Right kidney (tissue), 9 donors: ENCODE measurements at places on chromosomes 1 and 21.

DNA sequence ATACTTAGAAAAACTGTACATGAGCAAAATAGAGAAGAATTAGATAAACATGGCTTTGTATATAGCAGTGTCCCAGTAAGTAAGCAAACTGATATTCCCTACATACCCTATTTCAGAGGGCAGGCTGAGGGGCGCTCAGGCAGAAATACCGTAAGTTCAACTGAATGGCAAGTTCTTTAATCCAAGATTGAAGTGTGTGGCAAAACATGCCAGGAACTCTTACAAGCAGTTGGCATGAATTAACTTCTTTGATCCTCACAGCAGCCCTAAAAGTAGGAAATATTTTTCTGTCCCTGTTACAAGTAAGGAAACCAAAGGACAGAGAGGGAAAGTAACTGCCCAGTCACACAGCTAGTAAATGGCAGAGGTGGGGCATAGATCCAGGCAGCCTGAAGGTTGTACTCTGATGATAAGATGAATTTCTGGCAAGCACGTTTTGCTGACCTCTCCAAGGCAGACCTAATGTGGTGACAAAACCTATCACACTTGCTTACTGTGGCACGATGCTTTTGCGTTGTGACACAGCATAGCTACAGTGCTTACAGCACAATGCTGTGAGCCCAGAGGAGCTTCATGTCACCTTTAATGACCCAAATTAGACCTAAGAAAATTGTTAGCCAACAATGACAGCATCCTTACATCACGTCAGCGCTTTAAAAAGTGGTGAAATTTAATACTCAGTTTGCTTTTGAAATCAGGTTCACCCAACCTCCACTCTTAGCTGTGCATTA lies 35.0 kb upstream of the THEM4 start:
- no peak for DNase-seq

GRCh38 chr1:40753142-40753882 lies 30.3 kb upstream of the KCNQ4 start:
- no peak for DNase-seq

- DNase-seq, result no peak
Measured at GRCh38 chr21:44418876-44419230, 36.5 kb upstream of the LRRC3 start.

DNA sequence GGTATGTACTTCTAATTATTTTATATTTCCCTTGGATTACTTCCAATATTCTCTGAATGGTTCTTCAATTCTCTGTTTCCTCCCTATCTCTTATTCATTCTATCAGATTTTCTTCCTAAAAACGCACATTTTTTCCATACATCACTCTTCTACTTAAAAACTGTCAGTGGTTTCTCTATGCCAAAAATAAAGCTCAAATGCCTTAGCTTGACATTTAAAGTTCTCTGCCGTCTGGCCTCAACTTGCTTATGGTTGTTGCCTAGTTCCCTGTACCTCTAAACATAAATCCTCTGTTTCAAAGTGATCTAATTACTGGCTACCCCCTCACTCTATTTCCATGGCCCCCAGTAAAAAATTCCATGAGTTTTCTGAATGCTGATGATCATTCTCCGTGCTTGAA lies 671.0 kb upstream of the ADGRL2 start:
- DNase-seq, result no peak

DNA sequence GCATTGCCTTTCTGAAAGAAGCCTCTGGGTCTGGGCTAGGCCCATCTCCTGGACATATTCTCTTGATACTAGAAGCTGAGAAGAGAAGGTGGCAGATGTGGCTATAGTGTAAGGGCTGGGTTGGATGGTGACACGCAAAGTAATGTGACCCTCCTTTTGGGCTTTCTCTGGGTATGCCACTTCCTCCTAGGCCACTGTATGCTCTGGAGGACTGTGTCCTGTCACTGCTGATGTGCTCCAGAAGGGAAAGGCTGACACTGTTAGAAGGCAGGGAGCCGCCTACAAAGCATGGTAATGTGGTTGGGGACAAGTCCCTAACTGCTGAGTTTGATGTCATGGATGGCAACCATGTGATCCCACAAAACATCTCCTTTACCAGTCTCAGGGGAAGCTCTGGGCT lies 112.1 kb downstream of the BCAR3 start:
- DNase-seq, result no peak

- no peak for DNase-seq
Measured at GRCh38 chr1:10969971-10970332, 42.5 kb upstream of the TARDBP start.

- no peak for DNase-seq
Measured at GRCh38 chr1:167090314-167090942, at the start of gene GPA33. Gene GPA33 (minus strand): TSS chr1:167090377. CDS start chr1:167090287, 90 bp downstream.

- no peak for DNase-seq
Measured at GRCh38 chr1:241647658-241648057, 4.4 kb upstream of the WDR64 start.

GRCh38 chr1:222953585-222953984 lies 138.7 kb downstream of the DISP1 start:
- no peak for DNase-seq

GRCh38 chr21:46005481-46005881 lies 23.9 kb downstream of the COL6A1 start:
- DNase-seq, result no peak

DNA sequence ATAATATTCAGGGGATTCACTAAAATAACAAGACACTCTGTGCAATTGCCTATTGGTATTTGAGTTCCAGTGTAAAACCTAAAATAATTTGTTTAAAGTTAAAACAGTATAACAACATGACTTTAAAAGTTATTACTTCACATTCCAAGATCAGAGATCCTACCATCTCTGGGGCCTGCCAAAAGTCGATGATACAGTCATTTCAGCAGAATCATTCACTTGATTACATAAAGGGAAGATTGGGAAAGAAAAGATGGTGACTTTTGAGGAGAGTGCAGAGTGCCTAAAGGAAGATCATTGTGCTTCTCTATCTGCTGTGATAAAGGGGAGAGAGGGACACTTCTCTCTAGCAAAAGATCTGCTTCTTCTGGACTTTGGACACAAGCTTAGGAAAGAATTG lies 784.4 kb upstream of the ADGRL4 start:
- no peak for DNase-seq

GRCh38 chr1:150537732-150538684 lies 11.2 kb upstream of the ADAMTSL4 start:
- DNase-seq, result no peak

DNA sequence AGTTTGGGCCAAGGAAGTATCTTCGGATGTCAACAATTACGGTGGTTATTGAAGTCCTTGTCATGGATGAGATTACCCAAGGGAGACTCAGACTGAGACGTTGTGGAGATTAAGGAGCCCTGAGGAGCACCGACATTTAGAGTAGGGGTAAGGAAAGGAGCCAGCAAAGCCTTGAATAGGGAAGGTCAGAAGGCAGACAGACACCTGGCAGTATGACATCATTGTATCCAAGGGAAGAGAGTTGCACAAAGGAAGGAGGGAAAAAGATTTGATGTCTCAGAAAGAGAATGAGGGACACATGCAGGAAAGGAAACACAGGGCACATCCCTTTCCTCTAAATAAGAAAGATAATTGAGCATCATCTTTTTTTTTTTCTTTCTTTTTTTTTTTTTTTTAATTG lies 11.7 kb downstream of the LAMC2 start:
- DNase-seq, result no peak

- no peak for DNase-seq
Measured at GRCh38 chr1:227070638-227071285, 130.7 kb downstream of the COQ8A start.

DNA sequence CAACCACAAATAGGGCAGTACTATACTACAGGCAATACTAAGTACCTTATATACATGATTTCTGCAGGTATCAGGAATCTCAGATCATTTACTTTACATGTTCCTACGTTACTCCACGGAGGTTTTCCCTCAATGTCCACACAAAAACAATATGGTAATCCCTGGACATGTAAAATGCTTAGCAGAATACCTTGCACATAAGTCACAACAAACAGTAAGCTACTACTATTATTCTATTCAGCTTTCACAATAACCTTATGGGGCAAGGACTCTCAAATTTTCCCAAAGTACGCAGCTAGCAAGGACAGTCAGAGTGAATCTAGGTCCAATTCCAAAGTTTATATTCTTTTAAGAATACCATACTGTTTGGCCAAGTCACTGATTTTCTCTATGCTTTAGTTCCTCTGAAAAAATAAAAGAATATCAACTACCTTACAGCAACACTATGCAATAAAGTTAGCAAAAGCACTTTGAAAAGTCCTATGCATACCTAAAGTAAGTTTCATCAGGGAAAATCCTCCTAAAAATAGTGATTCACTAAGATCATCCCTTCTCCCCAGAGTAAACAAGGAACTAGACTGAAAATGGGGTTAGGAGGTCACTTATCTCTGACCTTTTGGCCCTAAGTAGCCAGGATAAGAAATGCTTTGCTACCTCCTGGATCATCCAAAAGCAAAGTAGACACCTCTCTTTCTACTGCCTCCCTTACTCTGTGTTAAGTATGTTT lies 67.4 kb downstream of the LUZP1 start:
- DNase-seq, result no peak

DNA sequence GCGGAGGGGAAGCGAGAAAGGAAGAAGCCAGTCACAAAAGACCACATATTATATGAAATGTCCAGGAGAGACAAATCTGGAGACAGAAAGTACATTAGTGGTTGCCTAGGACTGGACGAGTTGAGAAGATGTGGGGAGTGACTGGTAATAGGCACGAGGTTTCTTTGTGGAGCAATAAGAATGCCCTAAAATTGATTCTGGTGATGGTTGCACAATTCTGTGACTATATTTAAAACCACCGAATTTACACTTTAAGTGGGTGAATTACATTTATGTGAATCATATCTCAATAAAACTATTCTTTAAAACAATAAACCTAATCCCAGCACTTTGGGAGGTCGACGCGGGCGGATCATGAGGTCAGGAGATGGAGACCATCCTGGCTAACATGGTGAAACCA lies 63.1 kb downstream of the ZNF281 start:
- DNase-seq, result no peak

DNA sequence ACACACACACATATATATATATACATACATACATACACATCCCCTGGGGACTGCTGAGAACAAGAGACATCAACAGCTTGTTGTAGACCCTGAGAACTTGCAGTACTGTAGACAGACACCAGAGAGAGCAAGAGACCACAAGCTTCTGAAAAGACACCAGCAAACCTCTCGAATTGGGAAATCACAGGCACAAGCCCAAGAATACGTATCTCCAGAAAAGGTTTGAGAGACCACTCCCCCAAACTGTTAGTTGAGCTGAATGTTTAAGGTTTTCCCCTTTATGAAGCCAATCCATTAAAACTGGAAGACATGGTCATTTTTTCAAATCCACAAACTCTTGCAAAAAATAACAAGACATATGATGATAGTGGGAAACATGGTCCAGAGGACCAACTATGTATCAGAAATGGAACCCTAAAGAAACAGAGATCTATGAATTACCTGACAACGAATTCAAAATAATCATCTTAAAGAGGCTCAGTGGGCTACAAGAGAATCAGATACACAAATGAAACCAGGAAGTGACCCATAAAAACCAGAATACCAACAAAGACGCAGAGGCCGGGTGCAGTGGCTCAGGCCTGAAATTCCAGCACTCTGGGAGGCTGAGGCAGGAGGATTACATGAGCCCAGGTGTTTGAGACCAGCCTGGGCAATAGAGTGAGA lies 45.1 kb downstream of the SLC2A1 start:
- no peak for DNase-seq

DNA sequence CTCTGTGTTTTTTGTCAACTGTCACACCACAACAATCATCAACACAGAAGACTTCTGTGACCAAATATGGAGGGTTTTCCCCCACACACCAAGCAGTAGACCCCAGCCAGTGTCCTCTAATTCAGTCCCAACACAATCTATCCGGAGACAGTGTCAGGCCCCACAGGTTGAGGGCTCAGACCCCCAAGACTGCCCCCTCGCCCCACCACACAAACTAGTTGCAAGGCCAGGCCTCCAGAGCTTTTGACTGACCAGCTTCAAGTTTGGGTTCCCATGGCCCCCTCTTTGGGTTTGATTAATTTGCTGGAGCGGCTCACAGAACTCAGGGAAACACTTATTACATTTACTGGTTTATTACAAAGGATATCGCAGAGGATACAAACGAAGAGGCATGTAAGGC lies 37.2 kb downstream of the NEK2 start:
- no peak for DNase-seq

GRCh38 chr21:40466893-40467483 lies 380.0 kb downstream of the DSCAM start:
- no peak for DNase-seq

GRCh38 chr1:248851390-248851789 lies 7.5 kb downstream of the ZNF692 start:
- DNase-seq, result no peak

DNA sequence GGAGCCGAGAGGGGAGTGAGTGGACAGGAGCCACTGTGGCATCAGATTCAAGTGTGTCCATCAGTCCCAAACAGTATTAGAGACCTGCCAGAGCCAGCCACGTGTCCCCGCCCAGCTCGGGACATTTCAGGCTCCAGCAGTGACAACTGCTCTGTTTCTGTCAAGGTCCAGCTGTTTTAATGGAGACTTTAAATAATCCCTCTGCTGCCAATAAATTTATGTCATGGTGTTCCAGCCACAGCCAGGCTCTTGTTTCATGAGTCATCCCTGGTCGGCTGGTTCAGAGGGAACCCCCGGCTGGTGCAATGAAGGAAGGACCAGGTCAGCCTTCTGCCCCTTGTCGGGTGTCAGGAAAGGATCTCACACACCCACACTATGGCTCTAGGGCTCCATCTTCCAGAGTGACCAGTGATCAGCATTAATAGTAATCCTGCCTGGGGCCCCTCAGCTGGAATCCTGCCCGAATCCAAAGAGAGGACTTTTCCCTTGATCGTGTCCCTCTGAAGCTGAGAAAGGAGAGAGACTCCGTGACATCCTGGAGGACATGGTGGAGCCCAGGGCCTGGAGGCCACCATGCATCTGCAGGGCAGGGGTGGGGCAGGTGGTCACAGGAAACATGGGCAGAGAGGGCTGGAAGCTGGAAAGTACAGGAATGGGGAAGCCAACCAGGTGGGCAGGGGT lies 197.3 kb downstream of the MATN1 start:
- DNase-seq, result peak; percentile 59

GRCh38 chr1:29803486-29803885 lies 567.2 kb downstream of the PTPRU start:
- DNase-seq, result no peak

DNA sequence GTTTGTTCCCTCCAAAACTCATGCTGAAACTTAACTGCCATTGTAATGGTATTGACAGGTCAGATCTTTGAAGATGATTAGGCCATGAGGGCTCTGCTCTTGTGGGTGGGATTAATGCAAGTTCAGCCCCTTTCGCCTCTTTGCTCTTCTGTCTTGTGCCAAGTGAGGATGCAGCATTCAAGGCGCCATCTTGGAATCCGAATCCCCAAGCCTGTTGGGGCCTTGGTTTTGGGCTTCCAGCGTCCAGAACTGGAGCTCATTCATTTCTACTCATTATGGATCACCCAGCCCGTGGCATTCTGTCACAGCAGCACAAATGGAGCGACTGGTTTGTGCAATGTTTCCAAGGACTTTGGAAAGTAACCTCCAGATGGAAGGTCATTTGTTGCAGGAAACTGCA lies 5.6 kb downstream of the TTC34 start:
- no peak for DNase-seq

- no peak for DNase-seq
Measured at GRCh38 chr1:214546886-214547641, 4.3 kb downstream of the PTPN14 start.

- no peak for DNase-seq
Measured at GRCh38 chr1:161185732-161186311, 8.5 kb upstream of the B4GALT3 start.
